Activated CD4-positive, alpha-beta memory T cell treated with anti-CD3 and anti-CD28 coated beads, Interleukin-2, amount 10 ng/mL, durations not matched to agents 7 days and 5 days (primary cell): ENCODE measurements at places on chromosomes 5 and 9. TPM values are rescaled to one million over a fixed set of nuclear protein-coding genes. Genes with fewer than 3 reads are reported as not detected.

B4GALT7 gene
- 22.1 TPM for total RNA-seq

KIF4B gene
- total RNA-seq: not detected

KCNT1 gene
- 0.08 TPM for total RNA-seq

GRCh38 chr5:44332285-44332971 is 56.8 kb downstream of the FGF10 start:
- DNase-seq: no peak

DNA sequence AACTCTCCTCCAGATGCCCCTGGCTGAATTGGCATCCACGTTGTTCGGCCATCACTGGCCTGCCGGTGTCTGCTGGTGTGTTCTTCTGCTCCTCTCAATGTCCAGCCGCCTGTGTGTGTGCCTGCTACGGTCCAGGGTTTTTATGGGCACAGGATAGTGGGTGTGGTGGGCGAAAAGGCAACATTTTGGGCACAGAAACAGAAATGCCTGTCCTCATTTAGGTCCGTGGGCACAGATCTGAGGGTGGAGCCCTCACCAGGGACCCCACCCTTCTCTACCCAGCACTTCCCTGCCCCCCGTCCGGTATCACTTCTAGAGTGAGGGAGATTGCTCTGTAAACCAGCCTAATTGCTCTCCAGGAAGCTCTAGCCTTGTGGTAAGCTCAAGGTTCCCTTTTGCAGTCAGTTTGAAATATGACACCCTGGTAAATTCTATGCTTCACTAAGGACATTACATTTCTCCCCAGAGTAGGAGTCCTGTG is 410.1 kb downstream of the MAT2B start:
- no peak for DNase-seq

DNA sequence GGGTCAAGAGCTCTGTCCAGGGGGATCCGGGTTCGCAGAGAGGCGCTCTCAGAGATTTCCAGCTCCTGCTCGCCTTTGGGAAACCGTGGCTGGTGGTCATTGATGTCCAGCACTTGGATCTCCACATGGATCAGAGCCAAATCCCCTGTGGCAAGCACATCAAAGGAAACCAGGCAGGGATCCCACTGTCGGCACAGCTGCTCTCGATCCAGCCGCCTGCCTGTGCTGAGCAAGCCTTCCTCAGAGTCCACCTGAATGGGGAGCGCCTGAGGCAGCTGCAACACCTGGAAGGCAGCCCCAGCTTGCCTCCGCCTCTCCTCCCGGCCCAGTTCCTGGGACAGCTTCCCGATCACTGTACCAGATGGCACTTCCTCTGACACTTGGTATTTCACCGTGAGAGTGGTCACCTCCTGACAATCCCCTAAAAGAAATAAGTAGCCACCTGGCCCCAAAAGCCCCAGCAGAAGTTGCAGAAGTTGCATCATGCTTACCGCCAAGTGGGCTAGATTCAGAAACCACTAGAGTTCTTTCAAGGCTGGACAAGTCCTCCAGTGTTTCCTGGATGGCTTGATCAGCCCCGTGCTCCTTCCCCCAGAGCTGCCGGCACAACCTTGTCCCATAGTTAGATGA is 520 bp downstream of the PCDH12 start:
- no peak for DNase-seq

DNA sequence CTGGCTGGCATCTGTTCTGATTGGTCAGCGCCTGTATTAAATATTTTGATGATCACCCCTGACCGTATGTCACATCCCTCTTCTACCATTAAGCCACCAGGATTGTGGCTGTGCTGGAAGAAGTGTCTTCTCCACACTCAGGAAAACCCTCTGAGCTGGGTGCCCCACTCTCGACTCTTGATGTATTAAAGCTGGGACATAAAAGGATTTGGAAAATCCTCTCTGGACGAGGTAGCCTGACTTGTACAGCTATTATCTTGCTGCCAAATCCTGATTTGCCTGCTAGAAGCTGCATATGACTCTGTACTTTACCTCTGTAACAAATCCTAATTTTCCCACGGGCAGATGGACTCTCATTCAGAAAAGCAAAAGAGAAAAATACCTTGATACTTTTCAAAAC is 161.0 kb downstream of the SLC28A3 start:
- DNase-seq: no peak

- DNase-seq: no peak
Observed at GRCh38 chr9:111833941-111834340, 39.2 kb upstream of the SHOC1 start.

DNA sequence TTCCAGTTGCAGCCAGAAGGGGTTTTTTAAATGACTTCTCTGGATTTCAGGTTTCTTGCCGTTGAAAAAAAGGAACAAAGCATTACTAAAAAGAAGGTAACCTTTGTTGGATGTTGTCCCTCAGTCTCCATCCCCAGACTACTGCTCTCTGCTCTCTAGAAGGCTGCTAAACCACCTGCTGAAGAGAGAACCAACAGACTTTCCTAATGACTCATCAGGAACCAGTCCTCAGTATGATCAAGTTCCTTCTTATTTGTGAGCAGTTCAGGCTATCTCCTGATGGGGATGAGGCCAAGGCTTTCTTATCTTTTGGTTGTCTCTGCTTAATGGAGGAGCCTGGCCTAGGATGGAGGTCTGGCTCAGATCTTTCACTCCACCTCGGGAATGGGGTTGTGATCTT is 4.1 kb downstream of the KIF4B start:
- no peak for DNase-seq

GRCh38 chr5:99019254-99019653 is 90.4 kb upstream of the CHD1 start:
- no peak for DNase-seq
